Stimulated activated CD8-positive, alpha-beta memory T cell treated with anti-CD3 and anti-CD28 coated beads, Interleukin-4, amount 100 ng/mL, for 24 hours (primary cell): ENCODE measurements at places on chromosomes 7 and 10.

- DNase-seq: no peak
These were observed 132.4 kb downstream of the CDK14 start for GRCh38 chr7:90728568-90728967.

DNA sequence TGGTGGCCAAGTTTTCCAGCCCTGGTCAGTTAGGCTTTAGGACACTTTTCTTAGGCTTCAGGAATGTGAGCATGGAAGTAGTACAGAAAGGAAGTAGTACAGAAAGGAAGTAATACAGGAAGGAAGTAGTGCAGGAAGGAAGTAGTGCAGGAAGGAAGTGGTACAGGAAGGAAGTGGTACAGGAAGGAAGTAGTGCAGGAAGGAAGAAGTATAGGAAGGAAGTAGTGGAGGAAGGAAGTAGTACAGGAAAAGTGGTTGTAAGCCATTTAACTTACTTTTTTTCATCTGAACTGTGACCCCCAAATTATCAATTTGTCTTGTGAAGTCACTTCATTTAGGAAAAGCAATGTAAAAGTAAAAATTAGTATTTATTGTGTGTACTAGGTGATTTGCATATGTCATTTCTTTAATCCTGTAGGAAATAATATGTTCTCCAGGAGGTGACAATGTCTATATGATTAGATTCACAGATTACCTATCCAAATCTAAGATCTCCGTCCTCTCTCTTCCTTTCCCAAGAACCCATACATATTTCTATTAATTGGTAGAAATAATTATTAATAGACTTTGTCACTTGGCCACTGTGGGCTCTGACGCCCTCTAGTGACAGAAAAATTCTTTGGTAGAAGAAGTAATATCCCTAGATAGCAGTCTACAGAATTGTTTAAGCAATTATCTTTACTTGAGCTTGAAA, 3.9 kb upstream of the FAS start:
- DNase-seq: no peak

GRCh38 chr7:144436500-144436899, 33.0 kb upstream of the NOBOX start:
- no peak for DNase-seq

- DNase-seq: no peak
These were observed 331.5 kb upstream of the CNTNAP2 start for GRCh38 chr7:145784809-145785780.

- DNase-seq: no peak
These were observed 353.4 kb downstream of the FGFR2 start for GRCh38 chr10:121244818-121245217.

DNA sequence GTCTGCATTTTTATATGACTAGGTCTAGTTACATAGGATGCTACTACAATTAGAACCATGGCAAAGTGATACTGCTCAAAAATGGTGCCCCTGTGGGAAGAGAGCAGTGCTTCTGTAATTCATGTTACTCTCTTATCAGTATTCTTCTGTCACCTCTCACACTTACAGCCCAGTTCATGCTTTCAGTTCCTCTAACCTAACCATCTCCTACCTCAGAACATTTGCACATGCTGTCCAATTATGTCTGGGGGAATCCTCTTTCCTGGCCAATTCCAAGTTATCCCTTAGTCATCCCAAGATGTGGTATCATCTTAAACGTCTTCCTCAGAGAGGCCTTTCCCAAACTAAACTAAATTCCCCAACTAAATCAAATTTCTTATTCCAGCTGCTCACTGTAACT, 190.2 kb downstream of the RELN start:
- no peak for DNase-seq

DNA sequence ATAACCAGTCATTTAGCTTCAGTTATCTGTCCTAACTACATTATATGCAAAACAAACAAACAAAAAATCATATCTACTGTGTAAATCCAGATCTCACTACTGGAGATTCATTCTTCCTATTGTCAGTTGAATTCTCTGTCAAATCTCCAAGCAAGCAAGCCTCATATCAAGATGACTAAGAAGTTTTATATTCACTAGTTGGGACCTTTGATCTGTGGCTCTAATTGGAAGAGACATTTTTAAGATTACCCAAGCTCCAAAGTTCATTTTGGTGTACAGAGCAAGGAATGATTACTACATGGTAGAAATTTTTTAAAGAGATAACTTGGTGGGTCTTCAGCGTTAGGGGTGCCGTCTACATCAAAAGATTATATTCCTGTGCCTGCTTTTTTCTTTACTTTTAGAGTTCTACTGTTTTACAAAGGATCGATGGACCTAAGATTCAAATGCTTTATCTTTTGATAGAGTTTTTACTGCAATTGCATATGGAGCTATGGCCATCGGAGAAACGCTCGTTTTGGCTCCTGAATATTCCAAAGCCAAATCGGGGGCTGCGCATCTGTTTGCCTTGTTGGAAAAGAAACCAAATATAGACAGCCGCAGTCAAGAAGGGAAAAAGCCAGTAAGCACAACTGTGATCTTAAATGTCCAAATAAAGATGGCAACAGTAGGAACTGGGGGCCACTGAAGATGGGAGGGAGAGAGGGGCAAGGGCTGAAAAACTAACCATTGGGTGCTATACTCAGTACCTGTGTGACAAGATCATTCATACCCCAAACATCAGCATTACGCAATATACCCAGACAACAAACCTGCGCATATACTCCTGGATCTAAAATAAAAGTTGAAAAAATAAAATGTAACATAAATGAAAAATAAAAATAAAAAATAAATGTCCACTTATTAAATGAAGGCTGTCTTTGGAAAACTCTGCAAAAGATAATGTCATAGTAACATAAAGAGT, 47.9 kb downstream of the SP8 start:
- no peak for DNase-seq

GRCh38 chr10:27723436-27723835, 22.2 kb downstream of the MKX start:
- DNase-seq: no peak

DNA sequence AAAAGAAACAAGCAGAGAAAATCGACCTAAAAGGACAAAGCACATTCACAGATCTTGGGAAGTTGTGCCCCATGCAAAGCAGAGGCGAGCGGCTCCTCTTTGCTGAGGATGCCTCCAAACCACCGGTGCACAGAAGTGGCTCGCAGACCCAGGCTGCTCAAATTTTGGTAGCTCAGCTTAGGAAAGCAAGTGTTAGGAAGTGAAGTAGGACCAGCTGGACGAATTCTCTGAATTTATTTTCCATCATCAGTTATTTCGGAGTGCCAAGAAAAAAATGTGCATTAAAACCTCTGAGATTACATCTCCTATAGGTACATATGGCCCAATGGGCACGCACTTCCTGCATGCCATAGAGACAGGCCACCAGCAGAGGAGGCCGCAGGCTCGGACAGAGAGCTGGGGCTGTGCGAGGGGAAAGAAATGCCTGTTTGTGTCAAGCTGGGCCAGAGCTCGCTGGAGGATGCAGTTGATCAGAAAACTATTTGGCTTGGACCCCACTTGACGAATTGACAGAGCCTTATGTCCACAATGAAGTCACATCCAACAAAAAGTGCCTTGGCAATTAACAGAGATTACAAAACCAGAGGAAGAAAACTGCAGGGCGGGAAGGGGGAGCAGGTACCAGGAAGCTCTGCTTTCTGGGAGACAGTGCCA, 122.3 kb upstream of the LYZL2 start:
- no peak for DNase-seq

GRCh38 chr10:130749911-130750310, 561.6 kb downstream of the TCERG1L start:
- no peak for DNase-seq

DNA sequence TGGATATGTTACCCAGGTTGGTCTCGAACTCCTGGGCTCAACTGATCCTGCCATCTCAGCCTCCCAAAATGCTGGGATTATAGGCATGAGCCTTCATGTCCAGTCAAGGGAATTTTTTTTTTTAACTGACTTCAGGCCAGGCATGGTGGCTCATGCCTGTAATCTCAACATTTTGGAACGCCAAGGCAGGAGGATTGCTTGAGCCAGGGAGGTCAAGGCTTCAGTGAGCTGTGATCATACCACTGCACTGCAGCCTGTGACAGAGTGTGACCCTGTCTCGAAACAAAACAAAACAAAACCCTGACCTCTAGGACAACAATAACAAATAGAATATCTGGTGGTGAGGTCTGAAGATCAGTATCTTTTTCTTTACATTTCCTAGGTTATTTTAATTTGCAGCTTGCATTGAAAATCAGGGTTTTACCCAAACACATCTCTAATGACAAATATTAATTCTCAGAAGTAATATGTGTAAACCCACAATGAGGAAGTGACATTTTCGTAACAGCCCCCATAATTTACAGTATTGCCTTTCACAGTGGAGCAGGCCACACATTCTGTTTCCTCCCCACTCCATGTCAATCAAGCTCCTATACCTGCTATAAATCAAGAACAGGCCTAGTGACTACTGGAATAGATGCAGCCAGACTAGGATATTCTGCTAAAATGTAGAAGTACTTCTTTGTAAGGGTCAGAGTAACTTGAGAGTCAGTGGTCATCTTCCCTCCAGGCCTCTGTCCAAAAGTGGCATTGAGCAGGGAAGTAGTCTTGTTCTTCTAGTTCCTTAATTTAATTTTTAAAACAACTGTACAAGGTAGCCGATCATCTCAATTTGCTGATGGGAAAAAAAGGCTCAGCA, 43.3 kb upstream of the ECHDC3 start:
- no peak for DNase-seq

GRCh38 chr7:100506356-100506923, 22.7 kb downstream of the NYAP1 start:
- DNase-seq: no peak

- DNase-seq: no peak
These were observed 19.5 kb downstream of the CACUL1 start for GRCh38 chr10:118735294-118735693.

- DNase-seq: no peak
These were observed 7.8 kb downstream of the NODAL start for GRCh38 chr10:70433581-70434280.
